ENCODE measurements at places on chromosomes 4 and X. TPM values are rescaled to one million over a fixed set of nuclear protein-coding genes. Genes with fewer than 3 reads are reported as not detected.

Gene RHOXF1
- polyA plus RNA-seq = 1.8 TPM

Gene RASL11B
- polyA plus RNA-seq = 12.6 TPM

Gene GCNA
- polyA plus RNA-seq = 3.3 TPM

Gene FHDC1
- polyA plus RNA-seq = 0.22 TPM

Gene JAKMIP1
- polyA plus RNA-seq = 30.5 TPM

Gene TGIF2LX
- polyA plus RNA-seq = not detected

Gene DCLK2
- 8.5 TPM for polyA plus RNA-seq

Gene AR
- polyA plus RNA-seq = 4.4 TPM

Gene DIPK2B
- polyA plus RNA-seq = not detected

Gene BGN
- polyA plus RNA-seq = 0.10 TPM

Gene PIR
- polyA plus RNA-seq = 15.7 TPM

Gene XAGE3
- polyA plus RNA-seq = not detected

Gene ERAS
- not detected for polyA plus RNA-seq

Gene HPF1
- 95.0 TPM for polyA plus RNA-seq

Gene HELT
- polyA plus RNA-seq = not detected

Gene CLCN4
- 63.8 TPM for polyA plus RNA-seq

Gene CSAG3
- polyA plus RNA-seq = not detected

Gene CDX4
- polyA plus RNA-seq = not detected

Gene HSFX4
- polyA plus RNA-seq = not detected

Gene SHROOM2
- polyA plus RNA-seq = 30.5 TPM

Gene RNF150
- 21.0 TPM for polyA plus RNA-seq

Gene SGMS2
- 8.5 TPM for polyA plus RNA-seq

Gene FTSJ1
- polyA plus RNA-seq = 25.6 TPM

Gene CXCL8
- not detected for polyA plus RNA-seq

Gene ARSH
- not detected for polyA plus RNA-seq

Gene AADAT
- polyA plus RNA-seq = 0.22 TPM

Gene STAP1
- not detected for polyA plus RNA-seq

Gene ASB11
- not detected for polyA plus RNA-seq

Gene KIT
- 1.5 TPM for polyA plus RNA-seq

Gene HPGDS
- 2.2 TPM for polyA plus RNA-seq

Gene XAGE2
- polyA plus RNA-seq = not detected

All from Purkinje cell (primary cell).